Stimulated activated CD8-positive, alpha-beta memory T cell treated with anti-CD3 and anti-CD28 coated beads, Interleukin-15, amount 100 ng/mL, for 24 hours (primary cell): ENCODE measurements at places on chromosomes 13 and 19.

DNA sequence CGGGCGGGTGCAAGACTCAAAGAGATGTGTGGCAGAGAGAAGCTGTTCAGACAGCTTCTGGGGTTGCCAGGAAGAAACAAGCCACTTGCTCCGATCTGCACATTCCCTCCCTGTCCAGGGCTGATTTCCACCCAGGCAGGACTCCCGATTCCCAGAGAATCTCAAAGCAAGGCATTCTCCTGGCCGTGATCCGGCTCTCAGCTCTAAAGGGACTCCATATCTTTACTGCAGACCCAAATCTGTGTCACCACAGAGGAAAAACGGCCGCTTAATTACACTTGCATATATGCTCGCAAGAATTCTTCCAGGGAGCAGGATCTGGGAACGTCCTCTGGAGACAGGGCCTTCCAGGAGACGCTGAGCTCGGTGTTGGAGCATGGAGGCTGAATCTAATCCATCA, 25.7 kb downstream of the GNG7 start:
- DNase-seq: no peak

DNA sequence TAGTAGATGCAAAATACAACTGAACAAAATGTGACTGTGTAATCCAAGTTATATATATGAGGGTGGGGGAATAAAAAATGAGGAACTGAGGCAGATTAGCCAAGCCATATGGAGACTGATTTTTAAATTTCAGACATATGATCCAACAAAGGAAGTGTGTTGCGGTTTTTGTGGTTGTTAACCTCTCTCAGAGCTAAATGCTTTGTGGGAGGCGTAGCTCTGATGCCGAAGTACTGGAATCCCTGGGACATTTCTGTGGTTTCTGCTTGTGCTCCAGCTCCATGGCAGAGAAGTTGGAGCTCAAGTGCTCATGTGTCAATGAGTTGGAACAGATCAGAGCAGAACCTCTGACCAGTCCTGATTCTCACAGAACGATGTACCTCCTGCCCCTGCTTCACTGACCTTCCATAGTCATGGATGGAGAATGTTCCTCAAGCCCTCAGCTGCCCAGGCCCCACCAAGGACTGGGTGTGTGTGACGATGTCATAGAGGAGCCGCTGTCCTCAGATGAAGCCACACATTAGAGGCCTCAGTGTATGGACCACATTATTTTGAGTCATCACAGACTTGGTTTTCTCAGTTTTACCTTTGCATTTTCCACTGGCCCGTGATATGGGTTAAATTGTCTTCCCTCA, 107.6 kb downstream of the SOX1 start:
- no peak for DNase-seq

DNA sequence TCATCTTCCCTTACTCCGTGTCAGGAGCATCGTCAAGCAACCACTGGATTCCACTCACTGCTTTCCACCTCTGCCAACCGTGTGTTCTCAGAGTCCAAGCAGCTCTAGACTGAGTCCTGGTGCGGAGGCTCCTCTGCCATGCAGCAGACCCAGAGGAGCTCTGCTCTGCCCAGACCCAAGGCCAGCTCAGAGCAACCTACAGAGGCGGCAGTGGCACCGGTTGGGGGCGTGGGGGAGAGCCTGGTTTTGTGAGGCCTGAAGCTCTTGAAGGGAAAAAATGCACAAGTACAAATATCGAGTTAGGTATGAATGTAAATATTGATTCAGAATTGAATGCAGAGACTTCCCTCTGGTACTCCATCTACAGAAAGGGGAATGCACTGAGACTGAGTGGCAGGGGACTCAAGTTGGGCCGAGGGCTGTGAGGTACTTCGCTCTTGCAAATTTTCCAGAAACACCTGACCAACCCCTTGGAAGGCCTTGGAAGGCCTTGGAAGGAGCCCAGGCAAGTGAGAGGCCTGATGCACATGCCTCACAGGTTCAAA, 46.7 kb downstream of the GJA3 start:
- DNase-seq: no peak

- no peak for DNase-seq
Observed at GRCh38 chr19:8036434-8037099, 16.0 kb upstream of the CCL25 start.

GRCh38 chr13:33349288-33349985, 63.9 kb upstream of the STARD13 start:
- no peak for DNase-seq

GRCh38 chr19:11125994-11126685, 29.4 kb downstream of the SPC24 start:
- peak; percentile 56 for DNase-seq

GRCh38 chr19:2653710-2654707, 48.5 kb downstream of the GNG7 start:
- no peak for DNase-seq

DNA sequence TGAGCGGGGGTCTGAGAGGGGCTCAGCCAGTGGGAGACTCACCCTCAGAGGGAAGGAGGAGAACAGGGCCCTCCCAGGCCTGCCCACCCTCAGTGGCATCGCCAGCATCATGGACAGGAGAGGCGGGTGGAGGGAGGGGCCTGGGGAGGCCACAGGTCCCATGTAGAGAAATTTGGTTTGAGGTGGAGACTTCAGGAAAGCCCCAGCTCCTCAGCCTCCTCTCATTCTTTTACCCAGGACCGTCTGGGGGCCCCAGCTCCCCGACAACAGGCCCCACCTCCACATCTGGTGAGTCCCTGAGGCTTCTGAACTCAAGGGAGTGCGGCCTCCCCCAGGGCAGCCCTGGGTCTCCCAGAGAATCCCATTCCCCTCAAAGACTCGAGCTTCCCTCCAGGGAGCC, 3.1 kb downstream of the LILRB1 start:
- no peak for DNase-seq

GRCh38 chr13:42412812-42413483, 141.0 kb downstream of the AKAP11 start:
- no peak for DNase-seq

GRCh38 chr19:12782424-12783290, 7.3 kb upstream of the HOOK2 start:
- peak; percentile 83 for DNase-seq

DNA sequence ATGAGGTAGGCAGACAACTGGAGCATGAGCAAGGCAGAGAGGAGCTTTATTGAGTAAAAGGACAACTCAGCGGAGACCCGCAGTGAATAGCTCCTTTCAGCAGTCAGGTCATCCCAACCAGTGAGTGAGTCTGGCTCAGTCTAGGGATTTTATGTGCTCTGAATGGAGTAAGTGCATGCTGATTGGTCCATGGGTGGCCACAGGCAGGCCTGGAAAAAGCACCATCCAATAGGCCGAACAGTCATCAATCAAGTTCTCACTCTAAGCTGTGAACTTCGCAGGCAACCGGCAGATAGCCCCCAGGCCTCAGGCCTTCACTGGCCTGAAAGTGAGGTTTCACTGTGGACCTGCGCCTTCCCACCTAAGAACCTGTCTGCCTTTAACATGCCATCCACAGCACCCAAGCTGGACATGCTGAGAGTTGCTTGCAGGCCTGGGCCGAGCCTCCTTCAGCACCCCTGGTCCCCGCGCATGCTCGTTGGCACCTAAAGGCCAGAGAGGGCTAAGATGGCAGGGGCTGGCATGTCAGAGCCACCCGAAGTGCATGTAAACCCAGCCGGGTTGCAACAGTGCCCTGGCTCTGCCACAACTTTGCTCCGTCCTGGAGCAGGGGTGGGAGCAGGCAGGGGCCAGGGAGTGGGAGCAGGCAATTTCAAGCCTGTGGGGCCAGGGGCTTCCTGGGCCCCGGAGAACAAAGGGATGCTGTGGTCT, 698.7 kb downstream of the SLITRK1 start:
- DNase-seq: no peak

- no peak for DNase-seq
Observed at GRCh38 chr19:3538258-3538929, 580 bp upstream of the TEKTIP1 start.

DNA sequence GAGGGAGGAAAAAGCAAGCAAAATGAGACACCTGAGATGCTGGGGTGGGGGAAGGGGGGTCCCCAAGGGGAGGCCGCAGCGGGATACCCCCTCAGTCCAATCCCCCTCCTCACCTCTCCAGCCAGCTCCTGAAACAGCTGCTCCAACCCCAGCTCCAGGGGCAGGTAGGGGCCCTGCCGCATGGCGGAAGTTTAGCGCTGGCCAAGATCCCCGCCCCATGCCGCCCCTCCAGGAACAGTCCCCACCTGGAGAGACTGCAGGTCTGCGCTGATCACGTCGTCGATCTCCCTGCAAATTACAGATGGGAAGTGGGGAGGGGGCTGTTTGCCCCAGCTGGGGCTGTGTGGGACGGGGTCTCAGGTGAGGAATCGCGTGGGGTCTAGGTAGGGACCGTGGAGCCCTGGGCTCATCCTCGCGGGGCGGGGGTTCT, 9.0 kb downstream of the CAPN12 start:
- DNase-seq: no peak
